ENCODE measurements at places on chromosomes 2 and 18. TPM values are rescaled to one million over a fixed set of nuclear protein-coding genes. Genes with fewer than 3 reads are reported as not detected.

The FRZB gene
- 2.0 TPM for total RNA-seq

The MDH1B gene
- total RNA-seq, result 1.8 TPM

The CCDC88A gene
- 34.7 TPM for total RNA-seq

The EEF1B2 gene
- 439 TPM for total RNA-seq

The C2orf78 gene
- not detected for total RNA-seq

The ALPP gene
- total RNA-seq, result not detected

The FAHD2A gene
- 25.9 TPM for total RNA-seq

The DNAJC5G gene
- total RNA-seq, result not detected

The LYPD6B gene
- not detected for total RNA-seq

The BOLL gene
- total RNA-seq, result not detected

Measured in fibroblast of lung (primary cell).